ENCODE measurements at places on chromosomes 3 and 15. TPM values are rescaled to one million over a fixed set of nuclear protein-coding genes. Genes with fewer than 3 reads are reported as not detected.

Gene C3orf49
- total RNA-seq, result not detected

Gene TXNRD3
- total RNA-seq, result 17.8 TPM

Gene SGO1
- 6.9 TPM for total RNA-seq

Gene RYR3
- 10.5 TPM for total RNA-seq

Gene C3orf20
- 0.26 TPM for total RNA-seq

Gene NMNAT3
- 7.5 TPM for total RNA-seq

Gene PLA2G4E
- total RNA-seq, result not detected

Gene THPO
- total RNA-seq, result 0.32 TPM

Gene SLC7A14
- 1.8 TPM for total RNA-seq

Gene ACAD9
- 33.1 TPM for total RNA-seq

Gene PIGB
- 14.1 TPM for total RNA-seq

Gene COL8A1
- total RNA-seq, result 21.1 TPM

Gene SLC24A5
- total RNA-seq, result 0.26 TPM

Gene IL20RB
- total RNA-seq, result 0.42 TPM

Gene SNURF
- 51.9 TPM for total RNA-seq

Gene APOD
- total RNA-seq, result 11.7 TPM
